ENCODE measurements at places on chromosomes 2 and 18.

- no peak for DNase-seq
These were observed 76.9 kb upstream of the RIT2 start for GRCh38 chr18:43192408-43192807.

GRCh38 chr2:143000599-143000998 lies 123.1 kb downstream of the KYNU start:
- DNase-seq, result no peak

- DNase-seq, result no peak
These were observed 70.6 kb downstream of the SH3YL1 start for GRCh38 chr2:193141-193671.

DNA sequence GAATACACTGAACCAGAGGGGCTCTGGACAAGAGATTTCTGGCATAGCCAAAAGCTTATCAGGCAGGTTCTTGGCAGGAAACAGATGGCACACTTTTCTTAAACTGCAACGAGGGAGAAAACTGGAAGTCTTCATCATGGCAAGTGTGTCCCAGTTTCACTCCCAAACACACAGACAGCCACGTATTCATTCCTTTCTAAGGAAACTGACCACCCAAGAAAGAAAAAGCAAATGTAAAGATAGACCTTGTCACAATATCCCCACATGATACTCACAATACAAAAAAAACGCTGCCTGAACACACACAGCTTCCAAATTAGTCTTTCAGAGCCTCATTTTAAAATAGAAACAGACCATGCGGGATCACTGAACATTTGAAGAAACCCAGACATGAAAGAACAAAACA lies 40.6 kb upstream of the RTTN start:
- no peak for DNase-seq

DNA sequence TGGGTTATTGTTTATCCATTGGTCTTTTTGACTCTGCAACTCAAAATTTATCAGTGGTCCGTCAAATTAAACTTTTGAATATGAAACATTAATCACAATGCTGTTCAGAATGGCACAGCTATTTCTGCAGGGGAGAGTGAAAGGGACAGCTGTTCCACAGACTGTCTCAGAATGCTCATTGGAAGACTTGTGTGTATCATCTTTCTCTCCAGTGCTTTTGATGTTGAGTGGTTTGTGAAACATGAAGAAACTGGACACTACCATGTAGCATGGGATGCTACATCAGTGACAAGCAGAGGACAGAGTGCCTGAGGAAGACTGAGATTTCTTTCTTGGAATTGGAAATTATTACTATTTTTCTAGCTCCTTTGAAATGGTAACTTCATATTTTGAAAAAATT lies 115.7 kb downstream of the PLCL1 start:
- DNase-seq, result no peak

GRCh38 chr2:109057686-109058085 lies 68.7 kb upstream of the EDAR start:
- DNase-seq, result no peak

- no peak for DNase-seq
These were observed 38.0 kb downstream of the TSHZ1 start for GRCh38 chr18:75248426-75249174.

DNA sequence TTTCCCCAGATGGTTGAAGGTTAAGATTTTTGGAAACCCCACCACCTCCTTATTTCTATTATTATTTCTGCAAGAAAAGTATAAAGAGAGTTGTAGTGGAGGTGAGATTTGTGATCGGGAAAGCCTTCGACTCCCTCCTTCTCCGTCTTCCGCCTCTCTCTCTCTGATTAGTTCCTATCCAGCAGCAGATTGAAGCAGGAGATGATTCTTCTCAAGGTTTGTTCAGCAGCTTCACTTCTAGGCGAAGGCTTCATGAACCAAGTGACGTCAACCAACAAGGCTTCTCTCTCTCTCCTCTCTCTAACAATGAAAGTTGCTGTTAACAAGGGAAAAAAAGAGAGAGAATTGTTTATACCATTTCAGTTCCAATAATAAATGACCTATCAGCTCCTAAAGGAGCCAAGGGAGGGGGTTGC lies at the start of gene BAZ2B:
BAZ2B (minus strand) TSS at position 263 of the 416 bp plus-strand sequence. CDS start 137,829 bp downstream, outside the sequence.
- no peak for DNase-seq

DNA sequence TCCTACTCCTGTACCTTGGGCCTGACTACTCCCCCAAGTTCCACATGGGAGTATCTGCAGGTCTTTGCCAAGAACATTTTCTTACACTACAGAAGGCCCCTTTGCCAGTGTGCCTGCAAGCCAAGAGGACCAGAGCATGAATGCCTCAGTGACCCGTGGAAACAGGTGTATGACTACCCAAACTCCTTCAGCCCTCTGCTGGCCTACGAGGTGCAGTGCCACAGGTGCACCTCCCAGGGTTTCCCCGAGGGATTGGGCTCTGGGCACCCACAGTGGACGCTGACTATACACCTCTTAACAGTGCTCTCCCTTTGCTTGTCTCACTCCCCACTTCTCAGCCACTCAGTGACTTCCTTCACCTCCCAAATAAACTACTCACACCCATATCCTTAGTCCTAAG lies 91.4 kb downstream of the COL6A3 start:
- no peak for DNase-seq

Measured in iPS DF 6.9 (cell line).